Small intestine (tissue), 16 donors: ENCODE measurements at places on chromosomes 13 and 19. TPM values are rescaled to one million over a fixed set of nuclear protein-coding genes. Genes with fewer than 3 reads are reported as not detected.

GRCh38 chr19:15264061-15264932 is 32.0 kb upstream of the EPHX3 start:
- H3K27ac ChIP-seq, result no peak overlapping the region
- H3K4me1 ChIP-seq, result no peaks in the 10 kb centered on the region
- H3K4me3 ChIP-seq, result no peak overlapping the region
- H3K27me3 ChIP-seq, result no peaks in the 10 kb centered on the region

- no peak overlapping the region for H3K4me3 ChIP-seq
- H3K36me3 ChIP-seq, result no peaks in the 10 kb centered on the region
- no peaks in the 10 kb centered on the region for H3K4me1 ChIP-seq
- no peaks in the 10 kb centered on the region for H3K27me3 ChIP-seq
Observed at GRCh38 chr13:48142436-48142835, 47.5 kb upstream of the MED4 start.

Gene JOSD2
- polyA plus RNA-seq, result 97.8 TPM

DNA sequence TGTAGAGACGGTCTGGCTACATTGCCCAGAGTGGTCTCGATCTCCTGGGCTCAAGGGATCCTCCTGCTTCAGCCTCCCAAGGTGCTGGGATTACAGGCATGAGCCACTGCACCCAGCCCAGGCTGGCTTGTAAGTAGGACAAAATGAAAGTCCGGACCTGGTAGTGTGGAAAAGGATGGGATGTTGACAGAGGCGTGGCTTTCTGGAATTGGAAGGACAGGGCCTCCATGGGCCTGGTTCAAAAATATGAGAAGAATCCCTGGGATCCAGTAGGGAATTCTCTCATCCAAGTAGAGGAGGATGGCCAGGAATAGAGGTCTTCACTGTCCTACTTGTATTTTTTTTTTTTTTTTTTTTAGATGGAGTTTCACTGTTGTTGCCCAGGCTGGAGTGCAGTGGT is 64.9 kb downstream of the TRPM4 start:
- no peaks in the 10 kb centered on the region for H3K36me3 ChIP-seq
- H3K27me3 ChIP-seq, result no peaks in the 10 kb centered on the region
- no peak for DNase-seq
- H3K4me1 ChIP-seq, result no peaks in the 10 kb centered on the region
- H3K27ac ChIP-seq, result no peak overlapping the region

GRCh38 chr13:112028481-112028880 is 38.5 kb upstream of the SOX1 start:
- DNase-seq, result no peak
- H3K4me1 ChIP-seq, result no peaks in the 10 kb centered on the region
- no peaks in the 10 kb centered on the region for H3K36me3 ChIP-seq
- no peak overlapping the region for H3K27ac ChIP-seq

GRCh38 chr13:75481176-75482069 is 546 bp downstream of the TBC1D4 start:
- peak overlapping the region; percentile 57 for H3K4me3 ChIP-seq
- H3K4me1 ChIP-seq, result no peaks in the 10 kb centered on the region
- no peak overlapping the region for H3K27ac ChIP-seq
- no peaks in the 10 kb centered on the region for H3K36me3 ChIP-seq

Gene KCTD4
- not detected for polyA plus RNA-seq

DNA sequence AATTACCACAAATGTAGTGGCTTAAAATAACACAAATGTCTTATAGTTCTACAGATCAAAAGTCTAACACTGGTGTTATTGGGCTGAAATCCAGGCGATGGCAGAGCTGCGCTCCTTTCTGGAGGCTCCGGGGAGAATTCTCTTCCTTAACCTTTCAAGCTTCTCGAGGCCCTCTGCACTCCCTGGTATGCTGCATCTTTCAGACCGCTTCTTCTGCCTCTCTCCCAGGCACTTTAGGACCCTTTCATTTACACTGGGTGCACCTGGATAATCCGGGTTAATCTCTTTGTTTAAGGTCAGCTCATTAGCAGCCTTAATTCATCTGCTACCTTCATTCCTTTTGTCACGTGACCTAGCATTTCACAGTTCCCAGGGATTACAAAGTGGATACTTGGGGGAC is 211.3 kb upstream of the RFC3 start:
- DNase-seq, result peak; percentile 33
- H3K36me3 ChIP-seq, result no peaks in the 10 kb centered on the region
- no peaks in the 10 kb centered on the region for H3K4me1 ChIP-seq
- no peaks in the 10 kb centered on the region for H3K27me3 ChIP-seq

- no peaks in the 10 kb centered on the region for H3K4me1 ChIP-seq
- H3K27ac ChIP-seq, result no peak overlapping the region
- H3K4me3 ChIP-seq, result no peak overlapping the region
- H3K27me3 ChIP-seq, result no peaks in the 10 kb centered on the region
Observed at GRCh38 chr19:690203-690602, 5.0 kb downstream of the PRSS57 start.

DNA sequence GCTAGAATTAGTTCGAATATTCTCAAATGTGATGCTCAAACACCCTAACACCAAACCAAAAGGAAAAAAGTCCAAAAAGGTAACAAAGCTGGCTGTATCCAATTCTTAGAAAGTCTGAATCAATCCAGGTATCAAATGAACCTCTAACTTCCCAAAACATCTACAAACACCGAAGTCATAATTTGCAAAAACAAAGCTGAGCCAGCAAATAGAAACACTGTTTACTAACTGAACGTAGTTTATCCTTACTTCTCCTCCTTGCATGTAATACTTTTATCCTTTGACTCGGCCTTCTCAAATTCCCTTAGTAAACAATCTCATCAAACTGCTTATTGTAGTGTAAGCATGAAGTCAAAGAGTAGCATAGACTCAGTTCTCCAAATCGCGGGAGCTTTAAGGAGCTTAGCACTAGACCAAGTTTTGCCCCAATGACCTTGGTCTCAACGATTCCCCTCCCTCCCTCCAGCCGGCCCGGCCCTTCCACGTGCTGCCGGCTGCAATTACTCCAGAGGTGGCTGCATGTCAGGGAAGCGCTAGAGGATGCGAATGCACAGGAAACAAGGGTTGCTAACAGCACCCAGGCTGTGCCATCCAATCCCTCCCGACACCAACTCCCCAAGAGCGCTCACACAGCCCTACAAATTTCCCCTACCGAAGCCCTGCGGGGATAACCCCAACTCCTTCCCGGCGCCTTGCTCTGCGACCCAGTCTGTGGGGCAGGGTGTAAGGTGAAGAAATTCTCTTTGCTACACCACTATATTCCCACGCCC is 693 bp downstream of the XPO4 start:
- no peaks in the 10 kb centered on the region for H3K36me3 ChIP-seq
- H3K27me3 ChIP-seq, result no peaks in the 10 kb centered on the region
- H3K4me3 ChIP-seq, result peak overlapping the region; percentile 98
- H3K4me1 ChIP-seq, result no peaks in the 10 kb centered on the region
- H3K27ac ChIP-seq, result peak overlapping the region; percentile 87

Gene SLC25A41
- polyA plus RNA-seq, result 0.37 TPM

- H3K27me3 ChIP-seq, result no peaks in the 10 kb centered on the region
- no peak overlapping the region for H3K27ac ChIP-seq
- no peak overlapping the region for H3K4me3 ChIP-seq
- no peak for DNase-seq
Observed at GRCh38 chr13:109884462-109884861, 98.1 kb upstream of the IRS2 start.

Gene ZNF506
- polyA plus RNA-seq, result 27.7 TPM

Gene TTYH1
- polyA plus RNA-seq, result not detected
